Activated CD8-positive, alpha-beta memory T cell treated with anti-CD3 and anti-CD28 coated beads, Interleukin-2, amount 10 ng/mL, durations not matched to agents 7 days and 5 days (primary cell): ENCODE measurements at places on chromosomes 5 and 9. TPM values are rescaled to one million over a fixed set of nuclear protein-coding genes. Genes with fewer than 3 reads are reported as not detected.

- peaks cover 2% of the 10 kb centered on the region for H3K36me3 ChIP-seq
- H3K27ac ChIP-seq = no peak overlapping the region
- no peak for DNase-seq
- H3K4me1 ChIP-seq = no peaks in the 10 kb centered on the region
- H3K27me3 ChIP-seq = no peaks in the 10 kb centered on the region
Observed at GRCh38 chr5:112787261-112787660, 49.6 kb downstream of the APC start.

DNA sequence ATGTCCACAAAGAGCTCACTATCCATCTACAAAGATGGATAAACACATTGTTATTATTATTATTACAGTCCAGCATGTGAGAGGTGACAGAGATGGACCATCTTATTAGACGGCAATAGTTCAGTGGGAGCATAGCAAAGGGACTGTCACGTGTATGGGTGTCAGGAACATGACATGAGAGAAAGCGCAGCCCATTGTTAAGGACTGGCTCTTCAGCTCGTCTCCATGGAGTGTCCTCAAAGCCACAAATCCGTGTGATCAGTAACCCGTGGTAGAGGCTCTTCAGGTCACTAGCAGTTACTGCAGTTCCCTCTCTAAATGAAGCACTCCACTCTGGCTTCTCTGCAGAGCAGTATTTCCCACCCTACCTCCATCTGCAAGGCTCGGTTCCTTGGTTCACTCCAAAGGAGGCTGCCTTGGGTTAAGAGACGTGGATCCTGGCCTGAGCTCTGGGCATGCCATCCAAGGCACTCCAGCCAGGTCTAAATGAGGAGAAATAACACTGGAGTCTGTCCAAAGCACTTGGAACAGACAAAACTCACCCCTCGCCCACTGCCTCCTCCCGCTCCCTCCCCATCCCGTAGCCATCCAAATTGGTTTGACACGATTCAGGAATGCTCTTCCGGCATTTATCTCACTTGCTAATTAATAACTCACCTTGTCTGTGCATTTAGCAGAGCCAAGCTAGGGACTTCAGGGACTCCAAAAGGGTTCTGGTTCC lies 122.3 kb upstream of the WWC1 start:
- no peak overlapping the region for H3K4me3 ChIP-seq
- DNase-seq = no peak
- H3K27ac ChIP-seq = no peak overlapping the region
- no peaks in the 10 kb centered on the region for H3K36me3 ChIP-seq
- peaks cover 8% of the 10 kb centered on the region for H3K27me3 ChIP-seq

- DNase-seq = no peak
- peaks cover 3% of the 10 kb centered on the region for H3K4me1 ChIP-seq
- H3K27ac ChIP-seq = no peak overlapping the region
- no peak overlapping the region for H3K4me3 ChIP-seq
Observed at GRCh38 chr9:95756986-95757385, 118.5 kb upstream of the ERCC6L2 start.

DNA sequence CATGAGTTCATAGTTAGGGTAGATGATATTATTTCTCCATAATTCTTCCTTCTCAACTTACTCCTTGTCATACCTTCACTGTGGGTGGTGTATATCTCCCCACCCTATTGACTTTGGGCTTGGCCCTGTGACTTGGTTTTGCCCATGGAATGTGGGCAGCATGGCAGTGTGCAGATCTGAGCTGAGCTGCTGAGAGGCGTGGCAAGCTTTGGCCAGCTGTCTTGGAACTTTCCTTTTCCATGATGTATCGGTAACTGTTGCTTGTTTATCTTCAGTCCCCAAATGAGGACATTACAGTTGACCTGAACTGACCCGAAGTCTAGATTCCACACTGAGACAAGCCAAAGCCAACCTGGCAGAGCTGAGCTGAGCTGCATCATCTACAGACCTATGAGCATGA lies 70.4 kb downstream of the RALGPS1 start:
- H3K27ac ChIP-seq = no peak overlapping the region
- peaks cover 37% of the 10 kb centered on the region for H3K36me3 ChIP-seq
- no peak for DNase-seq
- peaks cover 8% of the 10 kb centered on the region for H3K27me3 ChIP-seq
- peaks cover 60% of the 10 kb centered on the region for H3K4me1 ChIP-seq
- no peak overlapping the region for H3K4me3 ChIP-seq

GRCh38 chr5:35922468-35922867 lies 16.0 kb downstream of the CAPSL start:
- no peak for DNase-seq
- H3K4me1 ChIP-seq = peaks cover 50% of the 10 kb centered on the region
- H3K4me3 ChIP-seq = no peak overlapping the region
- peaks cover 4% of the 10 kb centered on the region for H3K27me3 ChIP-seq
- H3K36me3 ChIP-seq = peaks cover 21% of the 10 kb centered on the region

DNA sequence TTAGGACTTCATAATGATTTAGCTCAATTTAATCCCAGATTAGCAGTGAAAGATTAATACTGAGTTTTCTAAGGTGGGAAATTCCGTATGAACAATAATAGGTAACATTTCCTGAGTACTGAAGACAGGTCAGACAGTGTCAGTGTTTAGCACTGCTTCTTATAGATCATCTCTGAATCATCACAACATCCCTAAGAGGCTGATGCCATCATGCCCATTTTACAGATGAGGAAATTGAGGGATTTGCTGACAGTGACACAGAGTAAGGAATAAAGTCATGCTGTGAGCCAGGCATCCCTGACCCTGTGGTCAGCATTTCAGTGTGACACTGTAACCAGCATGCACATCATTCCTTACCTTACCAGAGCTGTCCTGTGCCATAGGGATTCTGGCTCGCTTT lies 44.5 kb downstream of the DAPK1 start:
- no peak for DNase-seq
- H3K4me3 ChIP-seq = no peak overlapping the region
- H3K27ac ChIP-seq = no peak overlapping the region
- H3K4me1 ChIP-seq = no peaks in the 10 kb centered on the region

- H3K4me1 ChIP-seq = no peaks in the 10 kb centered on the region
- no peak for DNase-seq
- H3K4me3 ChIP-seq = no peak overlapping the region
- peaks cover 2% of the 10 kb centered on the region for H3K27me3 ChIP-seq
- H3K36me3 ChIP-seq = no peaks in the 10 kb centered on the region
Observed at GRCh38 chr9:133633681-133634080, 2.5 kb upstream of the DBH start.

GRCh38 chr5:97838214-97838613 lies 655.2 kb upstream of the RIOK2 start:
- H3K36me3 ChIP-seq = no peaks in the 10 kb centered on the region
- no peak overlapping the region for H3K27ac ChIP-seq
- no peak for DNase-seq

DNA sequence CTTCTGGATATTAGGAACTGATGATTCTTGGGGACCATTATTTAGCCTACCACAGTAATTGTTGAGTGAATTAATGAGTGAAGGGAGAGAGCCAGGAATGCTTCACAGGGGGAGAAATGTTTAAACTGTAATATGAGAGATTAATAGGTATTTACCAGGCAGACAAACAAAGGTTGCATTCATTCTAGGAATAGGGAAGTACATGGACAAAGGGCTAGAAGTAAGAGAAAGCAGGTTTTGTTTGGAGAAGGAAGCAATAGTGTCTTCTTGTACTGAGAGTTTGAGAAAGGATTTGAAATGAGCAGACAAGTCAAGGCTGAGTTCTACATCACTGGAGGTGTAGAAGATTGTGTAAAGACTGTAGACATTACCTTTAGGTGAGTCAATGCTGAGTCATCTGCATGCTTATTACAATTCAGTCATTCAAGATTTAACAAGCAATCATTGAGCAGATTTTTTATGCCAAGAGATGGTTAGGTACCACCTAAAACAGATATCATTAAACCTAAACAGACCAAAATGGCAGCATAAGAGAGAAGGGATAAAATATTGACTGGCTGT lies 8.0 kb downstream of the TAF1L start:
- no peaks in the 10 kb centered on the region for H3K36me3 ChIP-seq
- no peak overlapping the region for H3K27ac ChIP-seq
- no peaks in the 10 kb centered on the region for H3K4me1 ChIP-seq
- H3K27me3 ChIP-seq = no peaks in the 10 kb centered on the region
- DNase-seq = no peak
- no peak overlapping the region for H3K4me3 ChIP-seq

GRCh38 chr9:130426883-130427282 lies 17.9 kb upstream of the ASS1 start:
- H3K27me3 ChIP-seq = peaks cover 6% of the 10 kb centered on the region
- no peak overlapping the region for H3K4me3 ChIP-seq

The ADAMTS13 gene
- total RNA-seq = 2.7 TPM
